ENCODE measurements at places on chromosomes 11 and 22.

GRCh38 chr11:7936615-7937014, 4.9 kb downstream of the OR10A3 start:
- DNase-seq, result no peak

GRCh38 chr22:29078869-29079207, 6.0 kb downstream of the KREMEN1 start:
- DNase-seq, result no peak

- peak; percentile 49 for DNase-seq
Observed at GRCh38 chr11:61650781-61651571, 29.2 kb upstream of the DAGLA start.

GRCh38 chr11:96238563-96239135, 104.3 kb downstream of the MAML2 start:
- DNase-seq, result no peak

GRCh38 chr11:19763330-19763729, 50.7 kb downstream of the NAV2 start:
- no peak for DNase-seq

GRCh38 chr11:58560842-58561241, 14.8 kb downstream of the LPXN start:
- DNase-seq, result no peak

GRCh38 chr11:100925935-100926334, 203.7 kb downstream of the PGR start:
- no peak for DNase-seq

- no peak for DNase-seq
Observed at GRCh38 chr22:31162015-31162765, 2.2 kb downstream of the RNF185 start.

DNA sequence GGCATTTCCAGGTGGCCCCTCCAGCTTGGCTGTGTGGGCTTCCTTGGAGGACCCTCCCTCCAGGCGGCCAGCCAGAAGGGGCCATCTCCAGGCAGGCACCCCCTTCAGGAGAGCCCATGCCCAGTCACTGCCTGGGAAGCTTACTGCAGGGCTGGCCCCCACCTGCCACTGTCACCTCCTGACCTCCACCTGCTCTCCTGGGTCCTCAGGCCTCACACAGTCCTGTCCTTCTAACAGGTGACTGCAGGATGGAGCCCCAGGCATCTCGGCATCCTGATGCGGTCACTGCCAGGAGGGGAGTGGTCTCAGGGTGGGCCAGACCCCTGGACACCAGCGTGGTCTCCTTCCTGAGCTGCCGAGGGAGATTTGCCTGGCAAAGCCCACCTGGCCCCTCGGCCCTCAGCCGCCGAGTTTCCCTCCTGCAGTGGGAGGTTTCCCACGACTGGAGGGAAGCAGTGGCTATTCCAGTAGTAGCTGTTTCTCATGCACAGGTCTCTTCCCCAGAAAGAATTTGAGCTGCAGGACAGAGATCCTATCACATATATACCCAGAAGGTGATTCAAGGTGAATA, 13.0 kb downstream of the TBX1 start:
- DNase-seq, result no peak

- DNase-seq, result no peak
Observed at GRCh38 chr11:47131136-47131535, 45.5 kb downstream of the ARFGAP2 start.

DNA sequence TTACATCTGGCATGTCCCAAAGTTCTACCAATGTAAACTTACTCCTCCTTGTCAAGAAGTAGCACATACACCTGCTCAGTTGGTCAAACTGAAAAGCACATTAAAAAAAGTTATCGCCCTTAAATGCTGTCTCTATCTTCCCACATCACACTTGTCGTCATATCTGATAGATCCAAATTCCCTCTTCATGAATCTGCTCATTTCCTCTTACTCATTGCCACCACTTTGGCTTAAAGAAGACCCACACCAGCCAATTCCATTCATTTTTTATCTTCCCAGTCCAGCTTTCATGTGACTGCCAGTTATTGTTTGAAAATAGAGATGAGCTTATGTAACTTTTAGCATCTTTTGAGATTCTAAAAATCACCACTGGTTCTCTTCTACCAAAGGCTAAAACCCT, 305.9 kb upstream of the MTNR1B start:
- no peak for DNase-seq

DNA sequence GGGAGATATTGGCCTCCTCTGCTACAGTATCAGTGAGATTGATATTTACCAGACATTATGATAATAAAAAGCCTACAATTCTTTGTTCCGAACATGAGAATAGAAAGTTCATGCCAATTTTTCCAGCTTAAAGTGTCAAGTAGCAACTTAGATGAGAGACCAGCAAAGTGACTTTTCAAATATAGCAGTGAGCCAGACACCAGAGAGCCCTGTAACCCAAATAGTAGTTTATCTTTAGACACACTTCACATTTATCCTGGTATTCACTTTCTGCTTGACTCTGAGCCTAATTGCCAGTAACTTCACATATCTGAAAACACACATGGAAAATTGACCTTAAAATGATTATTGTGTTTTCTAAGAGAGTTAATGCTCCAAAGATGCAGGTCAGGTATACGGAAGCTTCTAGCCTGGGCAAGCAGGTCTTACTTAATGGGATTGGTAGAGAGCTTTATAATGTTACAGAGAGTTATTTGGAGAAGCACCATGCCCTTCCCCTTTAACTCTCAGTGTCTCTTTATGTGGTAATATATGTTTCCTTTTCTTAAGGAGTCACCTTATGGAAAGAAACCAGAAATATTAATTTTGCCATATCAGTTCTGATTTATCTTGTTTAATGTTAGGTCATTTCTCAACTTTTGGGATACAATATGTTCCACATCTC, 852.3 kb upstream of the CHORDC1 start:
- no peak for DNase-seq

DNA sequence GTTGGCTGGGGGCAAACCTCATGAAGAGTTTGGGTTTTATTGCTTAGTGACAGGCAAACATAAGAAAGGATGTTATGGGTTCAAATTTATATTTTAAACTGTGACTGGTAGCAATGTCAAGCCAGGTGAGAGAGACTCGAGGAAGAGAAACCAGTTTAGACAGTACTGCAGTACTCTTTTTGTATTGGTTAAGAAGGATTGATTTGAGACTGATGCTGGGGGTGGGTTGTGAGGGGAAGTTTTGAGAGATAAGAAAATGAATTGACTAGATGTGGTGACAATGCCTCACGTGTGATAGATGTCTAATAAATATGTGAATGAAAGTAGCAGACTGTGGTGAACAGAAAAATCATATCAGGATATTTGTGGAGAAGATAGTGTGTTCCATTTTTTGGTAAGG, 142.4 kb downstream of the DDX10 start:
- no peak for DNase-seq

- no peak for DNase-seq
Observed at GRCh38 chr11:132142554-132142953, 772.1 kb downstream of the NTM start.

- DNase-seq, result no peak
Observed at GRCh38 chr11:65431451-65432099, 9.0 kb downstream of the NEAT1 start.

DNA sequence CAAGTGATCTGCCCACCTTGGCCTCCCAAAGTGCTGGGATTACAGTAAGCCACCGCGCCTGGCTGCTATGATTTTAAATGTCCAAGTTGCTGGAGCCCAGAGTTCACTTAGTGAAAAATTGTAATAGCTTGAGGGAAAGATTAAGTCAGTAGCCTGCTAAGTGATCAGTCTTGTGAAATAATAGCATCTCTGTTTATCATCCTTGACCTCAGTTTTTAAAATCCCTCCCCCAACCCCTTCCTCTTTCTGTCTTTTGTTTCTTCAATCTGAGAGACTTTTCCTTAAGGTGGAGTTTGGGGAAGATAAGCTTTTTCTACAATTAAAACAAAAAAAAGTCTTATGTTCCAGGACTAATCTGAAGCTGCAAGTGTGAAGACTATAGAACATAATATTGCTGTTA, 6.4 kb downstream of the HIPK3 start:
- DNase-seq, result no peak

- no peak for DNase-seq
Observed at GRCh38 chr11:97525273-97525672, 1135.5 kb downstream of the JRKL start.

GRCh38 chr11:23727794-23728193, 769.1 kb upstream of the LUZP2 start:
- no peak for DNase-seq

- DNase-seq, result no peak
Observed at GRCh38 chr11:56764976-56765375, 16.5 kb upstream of the OR9G4 start.

DNA sequence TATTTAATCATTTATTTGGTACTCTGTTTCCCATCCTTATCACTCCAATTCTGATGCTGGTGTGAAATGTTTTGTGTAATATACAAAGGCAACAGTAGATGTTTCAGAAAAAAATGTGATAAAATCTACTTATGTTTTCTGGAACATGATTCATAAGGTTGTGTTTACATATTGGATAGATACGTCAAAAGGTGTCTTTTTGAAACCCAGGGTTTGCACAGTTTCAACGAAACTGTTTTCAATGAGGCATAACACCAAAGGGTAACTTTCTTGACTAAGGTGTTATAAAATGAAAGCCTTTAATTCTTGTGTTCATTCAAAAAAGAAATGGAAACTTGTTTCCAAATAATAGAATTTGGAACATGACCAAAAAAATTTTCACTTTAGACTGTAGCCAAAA, 33.8 kb upstream of the HSD17B12 start:
- no peak for DNase-seq

- DNase-seq, result no peak
Observed at GRCh38 chr11:115357066-115357465, 147.1 kb downstream of the CADM1 start.

DNA sequence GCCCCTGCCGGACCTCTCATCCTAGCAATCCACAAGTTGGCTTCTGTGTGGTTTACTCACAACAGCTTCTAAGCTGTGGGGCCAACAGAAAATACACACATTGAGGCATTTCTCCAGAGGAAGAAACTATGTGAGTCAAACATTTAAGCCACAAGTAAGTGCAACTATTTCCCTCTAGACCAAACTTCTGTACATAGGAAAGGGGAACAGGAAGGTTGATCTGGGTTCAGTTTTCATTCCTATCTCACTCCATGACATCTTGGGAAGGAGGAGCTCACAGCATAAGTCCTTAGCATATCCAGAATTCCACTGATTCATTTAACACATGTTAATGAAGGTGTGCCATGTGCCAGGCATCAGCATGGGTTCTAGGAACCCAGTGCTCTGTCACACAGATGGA, 72.8 kb upstream of the PICALM start:
- DNase-seq, result no peak

DNA sequence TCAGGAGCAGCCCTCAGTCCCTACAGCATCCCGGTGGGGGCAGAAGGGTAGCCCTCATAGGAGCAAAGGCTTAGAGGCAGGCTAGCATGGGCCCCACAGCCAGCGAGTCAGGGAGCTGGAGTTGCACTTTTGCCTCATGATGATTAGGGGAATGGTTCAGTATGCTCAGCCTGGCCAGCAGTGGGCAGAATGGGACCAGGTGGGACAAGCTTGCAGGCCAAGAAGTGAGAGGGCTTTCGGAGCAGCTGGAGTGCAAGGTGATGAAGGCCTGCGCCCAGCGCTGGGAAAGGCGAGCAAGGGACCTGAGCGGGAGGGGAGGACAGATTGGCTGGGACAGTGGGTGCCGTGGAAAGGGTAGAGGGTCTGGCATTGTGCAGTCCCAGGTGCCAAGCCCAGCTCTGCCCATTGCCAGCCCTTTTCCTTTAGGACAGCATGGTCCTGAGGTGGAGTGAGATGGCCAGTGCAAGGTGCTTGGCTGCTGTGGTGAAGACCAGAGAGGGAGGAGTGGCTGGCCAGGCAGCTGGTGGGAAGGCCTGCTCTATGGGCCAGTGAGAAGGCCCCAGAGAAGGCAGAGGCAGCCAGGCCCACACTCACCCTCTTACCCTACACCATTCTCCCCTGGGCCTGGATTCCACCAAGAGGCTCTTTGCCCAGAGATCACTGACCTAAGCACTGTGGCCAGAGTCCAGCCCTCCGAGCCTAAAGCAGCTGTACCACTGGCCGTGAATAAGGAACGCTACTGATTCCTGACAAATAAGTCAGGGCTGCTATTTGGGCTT, 47.9 kb upstream of the SUSD2 start:
- DNase-seq, result no peak

- no peak for DNase-seq
Observed at GRCh38 chr11:33646629-33647028, 54.0 kb downstream of the C11orf91 start.

GRCh38 chr22:39353346-39353745, 3.6 kb downstream of the SYNGR1 start:
- no peak for DNase-seq

DNA sequence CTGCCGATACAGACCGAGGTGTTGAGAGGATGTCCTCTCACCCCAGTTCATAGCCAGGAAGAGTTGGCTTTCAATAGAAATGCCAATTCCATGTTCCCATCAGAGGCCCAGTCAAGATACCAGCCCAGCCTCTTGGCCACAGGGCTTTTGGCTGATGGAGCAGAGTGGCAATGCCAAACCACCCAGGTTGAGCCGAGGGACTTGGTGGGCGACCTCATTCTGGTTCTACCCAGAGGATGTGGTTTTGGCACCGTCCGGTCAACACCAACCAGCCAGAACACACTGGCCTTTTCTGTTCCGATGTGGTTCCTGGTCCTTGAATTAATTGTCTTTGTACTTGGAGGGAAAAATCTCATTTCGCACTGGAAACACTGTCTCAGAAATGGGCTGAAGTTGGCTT, 60.5 kb downstream of the COMMD9 start:
- no peak for DNase-seq

- peak; percentile 44 for DNase-seq
Observed at GRCh38 chr11:20127671-20128527, 32.4 kb downstream of the DBX1 start.

- no peak for DNase-seq
Observed at GRCh38 chr11:96841792-96842191, 452.0 kb downstream of the JRKL start.

DNA sequence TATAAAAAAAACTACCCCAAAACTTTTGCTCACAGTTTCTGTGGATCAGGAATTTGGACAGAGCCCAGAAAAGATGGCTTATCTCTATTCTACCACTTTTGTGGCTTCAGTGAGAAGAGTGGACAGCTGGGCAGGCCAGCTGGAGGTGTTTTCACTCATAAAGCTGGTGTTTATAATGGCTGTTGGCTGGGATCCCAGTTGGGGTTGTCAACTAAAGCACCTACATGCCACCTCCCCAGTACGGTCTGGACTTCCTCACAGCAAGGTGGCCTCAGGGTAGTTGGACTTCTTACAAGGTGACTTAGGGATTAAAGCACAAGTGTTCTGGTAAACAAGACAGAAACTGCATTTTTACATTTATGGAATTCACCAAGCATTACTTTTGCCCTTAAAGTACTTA, 171.0 kb downstream of the NELL1 start:
- DNase-seq, result peak; percentile 75

All from SHP77 (cell line).